Globus pallidus (tissue), 1 donor: ENCODE measurements at places on chromosomes 12 and 14.

DNA sequence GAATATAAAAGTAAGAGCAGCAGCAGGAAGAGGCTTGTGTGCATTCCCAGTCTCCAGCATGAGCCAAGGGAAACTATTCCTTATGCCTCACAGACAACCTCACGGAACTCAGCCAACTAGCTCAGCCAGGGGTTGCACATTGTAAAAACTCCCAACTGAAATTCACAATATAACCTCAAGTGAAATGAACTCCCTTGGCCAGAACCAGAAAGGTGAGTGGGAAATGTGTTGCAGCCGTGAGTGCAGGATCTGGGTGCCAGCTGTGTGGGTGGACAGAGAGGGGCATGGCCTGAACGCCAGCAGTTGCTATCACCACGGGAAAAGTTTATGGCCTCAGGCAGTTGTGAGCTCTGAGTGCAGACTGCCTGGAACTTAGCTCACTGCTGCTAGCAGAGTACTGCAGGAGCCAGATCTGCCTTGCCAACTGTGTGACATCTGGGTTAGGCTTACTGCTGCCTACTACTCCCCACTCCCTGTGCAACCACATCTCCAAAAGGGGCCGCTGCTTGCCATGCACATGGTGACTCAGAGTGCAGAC, 2.3 kb upstream of the CLEC1A start:
- no peak for DNase-seq

DNA sequence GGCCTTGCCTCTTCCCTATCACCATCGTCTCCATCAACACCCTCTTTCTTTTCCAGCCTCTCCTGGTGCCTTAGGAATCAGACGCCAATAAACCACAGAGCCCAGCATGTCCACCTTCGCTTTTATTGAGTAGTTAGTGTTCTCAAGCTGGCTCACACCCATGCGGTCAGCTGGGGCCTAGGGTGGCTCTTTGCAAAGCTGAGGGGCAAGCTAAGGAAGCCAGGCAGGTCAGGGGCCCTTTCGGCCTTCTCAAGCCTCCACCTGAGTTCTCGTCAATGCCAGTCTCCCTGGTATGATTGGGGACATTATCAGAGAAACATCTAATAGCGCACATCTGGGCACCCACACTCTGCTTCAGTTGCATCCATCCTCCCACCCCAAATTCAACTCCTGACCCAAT, 737 bp upstream of the TEX52 start:
- no peak for DNase-seq

GRCh38 chr12:71972441-71973074, 33.9 kb downstream of the TPH2 start:
- no peak for DNase-seq

DNA sequence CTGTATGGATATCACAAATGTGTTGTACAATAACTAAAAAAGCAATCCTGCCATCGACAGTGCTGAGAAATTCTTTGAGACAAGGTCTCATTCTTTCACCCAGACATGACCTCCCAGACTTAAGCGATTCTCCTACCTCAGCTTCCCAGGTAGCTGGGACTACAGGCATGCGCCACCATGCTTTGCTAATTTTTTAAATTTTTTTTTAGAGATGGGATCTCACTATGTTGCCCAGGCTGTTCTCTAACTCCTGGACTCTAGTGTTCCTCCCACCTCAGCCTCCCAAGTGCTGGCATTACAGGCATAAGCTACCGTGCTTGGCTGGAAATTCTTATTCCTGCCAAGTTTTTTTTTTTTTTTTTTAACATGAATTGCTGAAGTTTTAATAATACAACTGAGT, 16.5 kb upstream of the NOXRED1 start:
- DNase-seq, result no peak

GRCh38 chr12:67515679-67516340, 132.7 kb upstream of the DYRK2 start:
- DNase-seq, result no peak

- no peak for DNase-seq
Measured at GRCh38 chr12:6211421-6211869, 11.2 kb downstream of the CD9 start.

- no peak for DNase-seq
Measured at GRCh38 chr12:27192118-27192802, 51.8 kb upstream of the STK38L start.

DNA sequence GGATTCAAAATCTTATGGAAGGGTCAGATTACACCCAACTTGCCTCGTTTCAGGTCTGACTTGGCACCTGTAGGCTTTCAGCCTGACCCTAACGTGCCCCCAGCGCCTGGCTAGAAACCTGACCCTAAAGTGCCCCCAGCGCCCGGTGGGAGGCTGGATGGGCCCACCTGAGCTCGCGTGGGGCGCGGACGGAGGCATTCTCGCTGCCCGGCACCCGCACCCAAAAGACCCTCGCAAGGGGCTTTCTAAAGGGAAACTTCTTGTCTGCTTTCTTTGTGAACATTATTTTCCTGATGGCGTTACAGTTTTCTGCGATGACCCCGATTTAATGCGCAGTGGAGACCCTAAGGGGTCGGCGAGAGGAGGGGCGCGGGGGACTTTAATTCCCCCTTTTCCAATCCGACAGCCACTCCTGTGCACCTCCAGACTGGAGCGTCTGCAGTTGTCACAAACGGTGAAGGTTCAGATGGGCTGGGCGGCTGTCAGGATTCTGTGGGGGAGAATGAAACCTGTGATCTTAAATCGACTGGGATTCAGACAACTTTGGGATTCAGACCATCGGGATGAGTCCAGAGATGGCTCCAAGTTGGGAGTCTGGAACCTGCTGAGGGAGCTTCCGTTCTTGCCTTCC, 751 bp upstream of the HRK start:
- DNase-seq, result no peak

GRCh38 chr14:23396781-23397407, 11.2 kb downstream of the MYH6 start:
- DNase-seq, result no peak
